ENCODE measurements at places on chromosomes 7 and 10.

GRCh38 chr7:93238131-93238530 lies 6.0 kb downstream of the VPS50 start:
- no peak for DNase-seq

GRCh38 chr10:63355682-63356081 lies 110.1 kb downstream of the JMJD1C start:
- no peak for DNase-seq

GRCh38 chr7:83201355-83201754 lies 38.7 kb upstream of the PCLO start:
- no peak for DNase-seq

- no peak for DNase-seq
These were observed 41.7 kb downstream of the OGDH start for GRCh38 chr7:44647981-44648714.

- no peak for DNase-seq
These were observed 4.3 kb upstream of the GSTO1 start for GRCh38 chr10:104250371-104250770.

DNA sequence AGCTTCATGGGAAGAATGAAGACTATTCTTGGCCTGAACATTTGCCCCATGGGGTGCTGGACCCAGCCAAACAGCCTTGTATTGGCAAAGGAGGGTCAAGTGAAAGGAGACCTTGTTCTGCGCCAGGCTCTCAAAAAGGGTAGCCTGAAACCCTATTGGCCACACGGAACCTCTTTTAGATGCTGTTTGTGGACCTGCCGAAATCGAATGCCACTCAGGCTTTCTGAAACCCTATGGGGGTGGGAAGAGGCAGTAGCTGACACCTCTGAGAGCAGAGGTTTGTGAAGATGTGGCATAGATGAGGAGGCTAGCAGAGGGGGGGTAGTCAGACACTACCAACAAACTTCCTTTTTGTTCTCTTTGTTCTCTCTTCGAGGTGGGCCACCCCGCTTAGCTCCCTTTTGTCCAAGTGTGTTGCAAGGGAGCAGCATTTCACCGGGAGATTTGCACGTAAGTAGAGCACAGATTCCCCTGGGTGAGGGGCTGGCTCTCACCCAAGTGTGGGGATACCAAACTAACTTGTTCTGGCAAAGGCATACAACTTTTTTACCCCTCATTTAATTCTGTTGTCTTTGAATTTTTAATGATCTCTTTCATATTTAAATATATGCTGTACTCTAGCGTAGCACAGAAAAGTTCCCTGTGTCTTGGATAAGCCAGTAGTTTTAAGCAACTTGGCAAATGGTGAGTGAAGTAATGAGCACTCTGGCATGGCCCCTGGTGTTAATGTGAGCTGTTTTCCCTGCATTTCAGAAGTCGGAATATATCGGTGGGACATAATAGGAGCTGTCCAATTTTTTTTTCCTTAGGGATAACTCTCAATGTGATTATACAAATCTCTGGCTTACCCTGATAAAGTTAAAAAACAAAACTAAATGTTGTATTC lies 107.7 kb downstream of the SEPTIN7 start:
- no peak for DNase-seq
